ENCODE measurements at places on chromosomes 2 and 18.

DNA sequence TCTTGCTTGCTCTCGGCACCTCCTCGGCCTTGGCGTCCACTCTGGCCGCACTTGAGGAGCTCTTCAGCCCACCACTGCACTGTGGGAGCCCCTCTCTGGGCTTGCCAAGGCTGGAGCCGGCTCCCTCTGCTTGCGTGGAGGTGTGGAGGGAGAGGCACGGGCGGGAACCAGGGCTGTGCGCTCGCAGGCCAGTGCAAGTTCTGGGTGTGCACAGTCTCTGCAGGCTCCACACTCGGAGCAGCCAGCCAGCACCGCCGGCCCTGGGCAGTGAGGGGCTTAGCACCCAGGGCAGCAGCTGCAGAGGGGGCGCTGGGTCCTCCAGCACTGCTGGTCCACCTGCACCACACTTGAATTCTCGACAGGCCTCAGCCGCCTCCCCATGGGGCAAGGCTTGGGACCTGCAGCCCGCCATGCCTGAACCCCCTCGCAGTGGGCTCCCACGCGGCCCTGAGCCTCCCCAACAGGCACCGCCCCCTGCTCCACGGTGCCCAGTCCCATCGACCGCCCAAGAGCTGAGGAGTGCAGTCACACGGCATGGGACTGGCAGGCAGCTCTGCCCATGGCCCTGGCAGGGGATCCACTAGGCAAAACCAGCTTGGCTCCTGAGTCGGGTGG lies 411.2 kb upstream of the CHAC2 start:
- no peak for DNase-seq

GRCh38 chr2:3260959-3261358 lies 116.7 kb downstream of the EIPR1 start:
- DNase-seq = no peak

DNA sequence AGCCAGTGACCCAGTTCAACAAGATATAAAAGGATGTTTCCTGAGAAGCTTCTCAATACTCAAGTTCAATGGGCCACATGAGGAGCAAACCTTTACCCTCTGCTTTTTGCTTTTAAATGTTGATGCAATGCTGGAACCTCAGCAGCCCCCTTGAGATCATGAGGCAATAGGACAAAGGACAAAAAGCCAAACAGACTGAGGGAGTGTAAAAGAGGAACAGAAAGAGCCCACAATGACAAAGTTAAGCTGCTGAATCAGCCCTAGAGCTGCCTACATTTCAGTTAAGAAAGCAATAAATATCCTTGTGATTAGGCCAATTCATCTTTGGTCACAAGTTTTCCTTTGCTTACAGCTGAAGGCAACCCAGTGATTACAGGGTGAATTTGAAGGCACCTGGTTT lies 76.9 kb downstream of the MRO start:
- DNase-seq = no peak

DNA sequence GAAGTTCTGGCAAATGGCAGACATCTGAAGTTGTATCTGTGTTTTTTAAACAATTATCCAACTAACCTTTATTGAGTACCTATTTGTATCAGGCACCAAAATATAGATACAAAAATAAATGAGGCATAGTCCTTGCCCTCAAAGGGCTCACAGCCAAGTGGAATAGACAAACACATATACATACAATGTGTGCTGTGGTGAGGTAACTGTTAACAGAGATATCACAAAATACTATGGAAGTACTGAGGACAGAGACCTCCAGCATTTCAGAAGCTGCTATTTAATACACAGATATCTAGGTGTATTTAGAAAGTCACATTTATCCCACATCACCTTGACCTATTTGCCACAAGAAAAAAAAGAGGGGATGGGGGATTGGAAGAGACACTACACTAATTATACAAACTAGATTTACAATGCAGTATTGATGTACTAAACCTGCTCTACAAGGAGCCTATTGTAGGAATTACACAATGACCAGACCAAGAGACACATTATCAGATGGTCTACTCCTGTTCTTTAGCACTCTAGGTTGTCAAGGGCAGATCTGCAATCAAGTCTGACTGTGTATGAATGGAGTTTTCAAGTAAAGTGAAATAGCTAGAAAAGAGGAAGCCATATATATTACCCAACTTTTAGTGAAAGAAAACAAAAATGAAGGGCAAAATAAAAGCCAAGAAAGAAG lies 62.2 kb downstream of the SPIRE1 start:
- DNase-seq = no peak

DNA sequence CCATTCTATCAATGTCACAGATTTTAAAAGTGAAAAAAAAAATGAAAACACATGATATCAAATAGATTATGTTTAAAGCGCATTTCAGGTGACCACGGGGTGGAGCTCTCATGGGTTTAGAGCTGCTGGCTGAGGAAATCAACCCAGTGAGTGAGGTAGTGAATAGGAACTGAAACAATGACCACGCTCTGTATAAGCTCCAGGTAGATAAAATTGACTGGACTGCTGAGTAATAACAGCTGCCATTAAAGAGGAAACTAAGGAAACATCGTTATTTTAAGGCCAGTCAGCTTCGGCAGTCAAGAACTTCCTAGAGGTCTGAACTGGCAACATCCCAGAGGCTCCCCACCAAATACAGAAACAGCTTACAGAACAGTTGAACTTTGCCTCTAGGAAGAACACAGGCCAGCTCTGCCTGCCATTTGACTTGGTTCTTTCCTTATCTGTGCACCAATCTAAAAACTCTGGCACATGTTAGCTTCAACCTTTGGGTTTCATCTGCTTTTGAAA lies 185.9 kb downstream of the PDE1A start:
- DNase-seq = peak; percentile 2

GRCh38 chr2:177178797-177179196 lies 33.8 kb upstream of the HNRNPA3 start:
- no peak for DNase-seq

DNA sequence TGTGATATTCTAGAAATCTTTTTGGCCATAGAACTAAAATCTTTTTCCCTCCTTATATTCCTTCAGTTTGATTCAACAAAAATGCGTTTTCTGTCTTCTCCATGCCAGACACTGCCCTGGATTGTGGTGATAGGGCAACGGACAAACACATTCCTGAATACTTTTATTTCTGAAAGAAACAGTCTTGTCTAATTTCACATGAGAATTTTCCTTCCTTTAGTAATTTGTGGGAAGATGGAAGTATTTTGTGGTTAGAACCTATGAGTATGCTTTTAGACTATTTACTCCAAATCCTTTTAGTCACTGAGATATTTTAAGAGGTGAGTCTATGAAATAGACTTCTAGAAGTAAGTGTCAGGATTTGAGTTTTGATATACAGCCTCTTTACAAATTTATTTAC lies 49.6 kb downstream of the COL5A2 start:
- no peak for DNase-seq

DNA sequence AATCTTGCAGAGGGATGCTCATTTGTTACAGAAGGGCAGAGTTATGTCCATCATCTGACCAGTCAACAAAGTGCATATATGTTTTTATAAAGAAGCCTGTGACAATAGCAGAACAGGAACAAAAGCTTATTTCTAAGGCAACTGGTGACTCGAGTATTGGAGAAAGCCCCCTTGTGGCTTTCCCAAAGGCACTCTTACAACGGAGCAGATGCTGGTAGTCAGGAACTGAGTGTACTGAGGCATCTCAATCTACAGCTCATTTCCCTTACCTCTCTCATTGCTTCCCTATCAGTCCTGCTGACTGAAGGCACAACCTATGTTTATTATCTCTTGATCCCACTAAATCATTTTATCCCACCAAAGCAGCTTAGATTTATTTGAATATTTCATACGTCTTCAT lies 557.1 kb upstream of the CHAC2 start:
- DNase-seq = no peak

GRCh38 chr2:112749755-112750559 lies 14.5 kb downstream of the CKAP2L start:
- peak; percentile 70 for DNase-seq

- no peak for DNase-seq
These were observed 212.7 kb downstream of the ALPK2 start for GRCh38 chr18:58416014-58416703.

- DNase-seq = no peak
These were observed 57.8 kb upstream of the HAAO start for GRCh38 chr2:42850016-42850805.

GRCh38 chr2:38147333-38148121 lies 71.6 kb upstream of the CYP1B1 start:
- DNase-seq = no peak

GRCh38 chr2:98643496-98644100 lies 35.2 kb downstream of the UNC50 start:
- DNase-seq = no peak

DNA sequence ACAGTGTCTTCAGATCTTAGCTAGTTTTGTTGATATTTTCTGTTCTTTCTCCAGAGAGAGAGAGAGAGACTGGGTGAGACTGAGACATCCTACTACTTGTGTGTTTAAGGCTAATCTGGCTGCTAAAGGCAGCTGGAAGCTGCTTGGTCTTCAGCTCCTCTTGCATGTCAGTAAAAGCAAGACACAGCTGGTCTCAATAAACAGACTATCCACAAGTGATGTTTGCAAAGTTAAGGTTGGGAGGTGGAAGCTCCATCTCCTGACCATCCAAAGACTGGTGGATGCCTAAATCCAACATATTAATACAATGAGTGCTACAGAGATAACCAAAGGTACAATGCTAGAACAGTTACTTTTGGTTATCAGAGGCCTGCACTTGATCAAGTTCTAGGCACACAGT lies 17.8 kb downstream of the ERFE start:
- no peak for DNase-seq

DNA sequence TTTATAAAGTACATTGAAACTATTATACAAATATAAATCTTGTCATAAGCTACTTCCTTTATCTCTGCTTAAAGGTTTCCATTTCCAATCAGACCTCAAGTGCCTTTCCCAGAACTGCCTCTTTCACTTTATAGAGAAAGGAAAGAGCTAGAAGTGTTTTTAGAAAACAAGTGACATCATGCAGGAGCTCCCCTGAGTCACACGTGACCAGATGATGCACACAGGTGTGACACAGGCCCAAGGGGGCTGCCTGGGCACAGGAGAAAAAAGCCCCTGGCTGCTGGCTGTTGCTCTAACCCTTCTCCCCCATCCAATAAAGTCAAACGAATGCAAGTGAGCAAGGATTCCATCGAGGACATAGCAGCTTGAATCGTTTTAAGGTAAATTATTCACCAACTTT lies 21.4 kb upstream of the SH3BP4 start:
- DNase-seq = no peak

- DNase-seq = no peak
These were observed 59.5 kb downstream of the MERTK start for GRCh38 chr2:111957872-111958354.

GRCh38 chr2:37350034-37350433 lies 5.6 kb downstream of the QPCT start:
- DNase-seq = no peak

GRCh38 chr2:230888824-230889400 lies 24.2 kb downstream of the ITM2C start:
- DNase-seq = no peak

DNA sequence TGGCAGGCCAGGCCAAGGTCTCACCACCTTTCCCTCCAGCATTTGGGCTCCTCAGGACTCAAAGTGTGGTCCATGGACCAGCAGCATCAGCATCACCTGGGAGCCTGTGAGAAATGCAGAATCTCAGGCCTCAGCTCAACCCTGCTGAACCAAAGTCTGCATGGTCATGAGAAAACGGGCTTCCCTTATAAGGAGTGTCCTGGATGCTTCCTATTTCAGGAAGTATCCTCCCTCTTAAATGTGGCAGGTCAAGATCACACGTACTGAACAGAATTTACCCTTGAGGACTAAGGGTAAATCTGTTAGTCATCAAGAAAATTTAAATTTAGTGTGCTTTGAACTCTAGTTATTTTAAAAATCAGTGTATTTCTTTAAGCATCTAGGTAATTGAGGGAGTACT lies 11.8 kb downstream of the CD8A start:
- DNase-seq = no peak

All from T47D (cell line).